DMS79 (cell line): ENCODE measurements at places on chromosomes 1 and 21.

GRCh38 chr1:100051401-100051800 is 81.3 kb downstream of the SASS6 start:
- no peak for DNase-seq

GRCh38 chr1:161350671-161351070 is 17.0 kb downstream of the CFAP126 start:
- DNase-seq, result no peak

DNA sequence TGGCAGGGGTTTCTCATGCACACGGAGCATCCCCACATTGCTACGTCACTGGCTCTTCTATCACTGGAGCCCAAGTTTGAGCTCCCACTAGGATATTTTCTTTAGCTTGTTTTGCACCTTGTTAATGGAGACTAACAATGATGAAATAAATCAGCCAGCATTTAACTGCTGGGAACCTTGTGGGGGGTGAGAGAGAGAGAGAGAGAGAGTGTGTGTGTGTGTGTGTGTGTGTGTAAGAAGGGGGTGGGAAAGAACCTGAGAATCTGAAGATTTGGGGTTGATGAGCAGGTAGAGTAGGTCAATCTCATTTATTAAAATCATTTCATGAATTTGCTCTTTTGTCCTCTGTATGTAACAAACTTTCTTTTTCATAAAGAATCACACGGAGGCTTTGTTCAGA is 624 bp downstream of the C8B start:
- DNase-seq, result no peak

GRCh38 chr1:171809834-171810233 is 28.4 kb downstream of the METTL13 start:
- no peak for DNase-seq

GRCh38 chr21:43297391-43297981 is 128.7 kb downstream of the CRYAA start:
- DNase-seq, result no peak

DNA sequence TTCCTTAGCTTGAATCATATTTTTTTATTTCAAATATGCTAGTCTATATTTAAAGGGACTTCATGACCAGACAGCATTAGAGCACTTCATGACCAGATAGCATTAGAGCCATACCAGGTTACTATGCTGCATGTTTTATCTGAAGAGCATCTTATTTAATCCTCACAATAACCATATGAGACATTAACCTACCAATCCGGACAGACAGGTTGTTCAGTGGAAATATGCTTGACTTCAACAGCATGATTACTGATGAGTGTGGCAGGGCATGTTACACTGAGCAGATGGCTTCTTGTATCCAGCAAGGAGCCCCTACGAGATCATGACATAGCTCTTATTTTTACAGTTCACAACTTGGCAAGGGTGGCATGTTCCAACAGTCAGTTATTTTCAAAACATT is 85.0 kb upstream of the KCTD3 start:
- no peak for DNase-seq
